ENCODE measurements at places on chromosomes 16 and 17.

- no peak for DNase-seq
Observed at GRCh38 chr17:18176176-18176575, 7.5 kb upstream of the ALKBH5 start.

GRCh38 chr16:1426734-1427471 lies 4.0 kb upstream of the PERCC1 start:
- no peak for DNase-seq

DNA sequence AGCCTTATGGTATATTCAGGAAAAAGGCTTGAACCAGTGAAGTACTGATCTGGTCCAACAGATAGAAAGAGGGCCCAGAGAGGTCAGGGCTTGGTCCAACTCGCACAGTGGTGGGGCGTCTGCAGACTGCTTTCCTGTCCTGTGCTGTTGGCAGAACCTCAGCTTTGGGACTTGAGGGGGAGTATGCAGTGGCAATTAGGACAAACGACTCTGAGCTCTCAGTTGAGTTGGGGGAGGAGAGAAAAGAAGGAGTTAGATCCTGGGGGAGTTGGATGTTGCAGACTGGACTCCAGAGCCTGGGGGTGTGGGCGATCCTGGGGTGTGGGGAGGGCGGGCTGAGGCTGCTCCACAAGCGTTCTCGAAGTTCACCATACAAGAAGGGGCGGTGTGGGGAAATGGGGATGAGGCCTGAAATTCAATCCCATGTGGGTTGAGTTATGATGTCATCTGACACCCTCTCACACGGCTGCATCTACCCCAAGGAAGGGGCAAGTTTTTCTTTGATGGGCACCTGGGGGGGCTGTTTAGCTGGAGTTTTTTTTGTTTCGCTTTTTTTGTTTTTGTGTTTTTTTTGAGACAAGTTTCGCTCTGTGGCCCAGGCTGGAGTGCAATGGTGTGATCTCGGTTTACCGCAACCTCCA lies 14.6 kb downstream of the GRB7 start:
- no peak for DNase-seq

DNA sequence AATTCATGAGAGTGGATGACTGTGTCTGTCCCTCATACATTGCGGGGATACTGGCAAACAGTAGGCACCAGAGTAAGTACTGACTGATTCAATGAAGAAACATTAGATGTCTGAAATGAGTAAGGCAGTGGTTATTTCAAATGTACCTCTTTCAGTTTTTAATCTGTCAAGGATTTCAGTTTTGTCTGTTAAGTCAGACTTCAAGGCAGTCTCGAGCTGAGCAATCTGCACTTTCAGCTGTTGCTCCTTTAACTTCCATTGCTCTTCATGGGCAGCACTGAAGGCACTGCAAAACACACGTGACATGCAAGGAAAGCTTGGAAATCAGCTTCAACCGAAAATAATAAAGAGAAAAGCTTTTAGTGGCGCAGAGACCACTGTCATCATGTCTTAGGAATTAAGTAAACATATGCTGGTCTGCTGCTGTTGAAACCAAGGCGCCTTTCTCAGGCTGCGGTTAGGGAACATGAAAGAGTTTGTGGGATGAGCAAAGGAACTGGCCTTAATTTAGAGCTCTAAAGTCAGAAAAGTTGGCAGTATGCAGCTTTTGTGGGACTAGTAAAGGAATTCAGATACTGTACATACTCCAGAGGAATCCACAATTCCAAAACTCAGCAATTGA lies 38.8 kb downstream of the RPGRIP1L start:
- no peak for DNase-seq

- DNase-seq = no peak
Observed at GRCh38 chr17:539066-539465, 175.6 kb downstream of the VPS53 start.

GRCh38 chr16:73252446-73252845 lies 204.5 kb upstream of the ZFHX3 start:
- no peak for DNase-seq

All from thyroid gland (tissue), 4 donors.